Keratinocyte (primary cell): ENCODE measurements at places on chromosomes 1 and 21. TPM values are rescaled to one million over a fixed set of nuclear protein-coding genes. Genes with fewer than 3 reads are reported as not detected.

Gene OR10Z1
- polyA plus RNA-seq, result not detected in 3 replicates

Gene MCOLN3
- 5.5 to 16.2 TPM (median 15.4 TPM) in 3 replicates for polyA plus RNA-seq

Gene C1QTNF12
- 0.15 to 0.46 TPM (median 0.18 TPM) in 3 replicates for polyA plus RNA-seq

Gene RAD54L
- 0.42 to 5.1 TPM (median 3.8 TPM) in 3 replicates for polyA plus RNA-seq

Gene NUDT4B
- 8.7 to 20.7 TPM (median 12.0 TPM) in 3 replicates for polyA plus RNA-seq

Gene GRHL3
- 7.7 to 20.5 TPM (median 13.0 TPM) in 3 replicates for polyA plus RNA-seq

Gene CHRM3
- polyA plus RNA-seq, result under 0.01 TPM in 1 of 3 replicates, not detected in the others

Gene GCSAML
- polyA plus RNA-seq, result not detected in 3 replicates

DNA sequence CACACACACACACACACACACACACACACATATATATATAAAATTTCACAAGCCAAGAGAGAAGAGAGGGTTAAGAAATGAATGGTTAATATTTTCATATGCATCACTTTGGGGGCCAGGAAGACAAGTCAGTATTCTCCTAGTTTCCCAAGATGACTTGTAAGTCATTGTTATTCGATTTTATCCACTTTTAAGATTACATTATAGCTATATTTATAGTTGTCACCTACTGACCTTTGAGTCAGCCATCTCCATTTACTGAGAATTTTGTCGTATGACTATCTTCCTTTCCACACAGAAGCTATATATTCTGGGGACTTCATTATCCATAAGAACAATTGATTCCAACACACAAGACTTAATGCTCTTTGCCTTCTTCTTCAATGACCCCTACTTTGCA lies 8.9 kb downstream of the LYST start:
- DNase-seq, result no peak

- no peak for DNase-seq
Measured at GRCh38 chr1:218917656-218918055, 256.0 kb upstream of the LYPLAL1 start.

DNA sequence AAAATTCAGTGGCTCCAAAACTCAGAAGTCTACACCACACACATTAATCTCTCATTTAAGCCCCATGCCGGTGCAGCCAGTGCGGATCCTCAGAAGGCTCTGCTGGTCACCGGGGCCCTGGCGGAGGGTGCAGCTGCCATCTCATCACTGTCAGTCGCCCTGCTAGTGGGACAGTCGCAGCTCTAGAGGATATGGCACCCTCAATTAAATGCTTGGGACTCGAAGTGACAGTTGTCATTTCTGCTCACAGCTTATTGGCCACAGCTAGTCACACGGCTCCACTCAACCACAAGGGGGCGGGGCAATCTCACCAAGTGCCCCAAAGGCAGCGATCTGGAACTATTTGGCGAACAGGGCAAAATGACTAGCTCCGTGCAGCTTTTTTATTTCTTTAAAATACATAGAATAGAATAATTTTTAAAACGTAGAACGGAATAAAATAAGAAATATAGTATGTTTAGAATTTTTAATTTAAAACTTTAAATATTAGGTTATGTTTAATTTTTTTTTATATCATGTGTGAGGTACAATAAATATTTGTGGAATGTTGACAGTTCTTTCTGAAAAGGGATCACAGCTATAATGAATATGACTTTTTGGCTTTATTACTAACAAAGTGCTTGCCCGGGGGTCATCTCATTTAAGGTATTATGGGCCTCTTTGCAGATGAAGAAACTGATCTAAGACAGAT lies 8.0 kb upstream of the MAN1C1 start:
- no peak for DNase-seq

GRCh38 chr1:4464478-4464877 lies 189.9 kb upstream of the AJAP1 start:
- DNase-seq, result no peak

- no peak for DNase-seq
Measured at GRCh38 chr21:17348849-17349248, 164.0 kb upstream of the CXADR start.

DNA sequence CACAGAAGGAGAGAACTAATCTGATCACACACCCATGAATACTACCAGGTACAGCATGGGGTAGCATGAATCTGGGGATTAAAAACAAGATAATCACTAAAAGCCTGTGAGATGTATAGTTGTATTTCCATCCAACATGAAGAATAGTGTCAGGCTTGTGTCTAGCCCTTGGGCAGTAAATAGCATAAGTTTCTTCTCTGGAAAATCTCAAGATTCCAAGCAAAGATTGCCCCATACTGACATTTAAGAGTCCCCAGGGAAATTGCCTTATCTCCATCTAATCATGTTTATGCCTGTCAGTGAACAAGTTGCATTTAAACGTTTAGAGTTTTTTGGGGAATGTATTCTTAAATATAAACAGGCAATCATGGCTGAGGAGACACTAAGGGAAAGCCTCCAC lies 109.2 kb upstream of the SERTAD4 start:
- no peak for DNase-seq

DNA sequence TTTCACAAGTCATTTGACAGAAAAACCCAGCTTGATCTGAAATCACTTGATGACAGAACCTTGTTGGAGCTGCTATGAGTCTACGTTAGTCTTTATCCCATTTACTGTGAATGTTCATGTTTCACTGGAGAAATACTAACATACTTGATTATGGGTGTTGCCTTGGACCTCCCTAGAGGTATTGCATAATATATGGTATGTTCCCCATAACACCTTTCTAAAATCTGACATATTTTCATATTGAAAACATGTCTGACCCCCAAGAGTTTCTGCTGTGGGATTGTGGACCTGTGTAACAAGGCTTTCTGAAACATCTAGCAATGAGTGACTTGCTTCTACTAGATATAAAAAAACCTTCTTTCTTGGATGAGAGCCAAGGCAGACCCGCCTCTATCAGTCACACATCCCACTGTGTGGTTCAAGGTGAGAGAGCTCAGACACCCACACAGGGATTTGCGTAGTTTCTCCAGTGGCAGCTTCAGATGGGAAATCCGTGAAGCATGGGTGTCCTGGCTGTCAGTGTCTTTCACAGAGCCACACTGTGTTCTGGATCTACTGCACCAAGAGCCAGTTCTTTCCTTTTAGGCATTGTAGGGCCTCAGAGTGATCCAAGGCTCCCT lies 4.6 kb downstream of the NENF start:
- no peak for DNase-seq

- no peak for DNase-seq
Measured at GRCh38 chr1:156656806-156657740, 15.2 kb downstream of the BCAN start.

DNA sequence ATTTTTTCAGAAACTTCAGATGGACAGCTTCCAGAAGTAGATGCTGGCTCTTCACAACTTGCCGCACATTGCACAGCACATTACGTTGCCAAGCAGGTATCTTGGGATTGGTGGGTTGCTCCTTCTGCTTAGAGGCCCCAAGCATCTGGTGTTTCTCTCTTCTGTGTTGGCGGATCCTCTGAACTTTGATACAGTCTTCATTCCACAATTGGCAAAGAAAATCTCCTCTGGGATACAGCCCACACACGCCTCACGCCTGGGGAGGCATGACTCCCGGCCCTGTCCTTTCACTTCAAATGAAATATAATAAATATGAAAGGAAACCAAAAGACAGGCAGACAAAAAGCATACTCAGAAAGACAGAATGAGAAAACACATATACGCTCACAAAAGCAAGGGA lies 72.3 kb upstream of the PPP2R5A start:
- no peak for DNase-seq

- no peak for DNase-seq
Measured at GRCh38 chr1:54230507-54231339, 30.8 kb downstream of the MRPL37 start.

DNA sequence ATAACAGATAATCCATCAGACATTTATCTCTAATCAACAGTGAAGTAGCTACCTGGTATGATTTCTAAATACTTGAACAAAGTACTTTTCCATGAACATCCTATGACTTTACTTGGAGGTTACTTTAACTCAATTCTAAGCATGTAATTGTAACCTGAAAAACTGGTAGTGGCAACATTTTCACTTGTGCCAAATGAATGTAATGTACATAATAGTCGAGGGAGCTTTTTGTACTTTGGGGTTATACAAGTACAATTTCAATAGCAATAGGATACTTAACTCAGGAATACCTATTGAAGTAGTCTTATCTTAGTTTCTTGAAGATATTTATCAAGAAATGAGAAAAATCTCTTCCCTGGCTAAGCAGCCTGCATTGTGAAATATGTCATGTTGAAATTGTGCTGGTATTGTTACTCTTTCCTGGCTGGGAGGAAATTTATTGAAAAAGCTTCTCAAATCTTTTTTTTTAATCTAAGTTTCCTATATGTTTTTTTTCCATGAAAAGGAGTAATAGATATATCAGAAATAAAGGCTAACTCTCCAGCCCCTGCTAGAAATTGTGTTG lies 33.7 kb upstream of the CACYBP start:
- DNase-seq, result no peak

DNA sequence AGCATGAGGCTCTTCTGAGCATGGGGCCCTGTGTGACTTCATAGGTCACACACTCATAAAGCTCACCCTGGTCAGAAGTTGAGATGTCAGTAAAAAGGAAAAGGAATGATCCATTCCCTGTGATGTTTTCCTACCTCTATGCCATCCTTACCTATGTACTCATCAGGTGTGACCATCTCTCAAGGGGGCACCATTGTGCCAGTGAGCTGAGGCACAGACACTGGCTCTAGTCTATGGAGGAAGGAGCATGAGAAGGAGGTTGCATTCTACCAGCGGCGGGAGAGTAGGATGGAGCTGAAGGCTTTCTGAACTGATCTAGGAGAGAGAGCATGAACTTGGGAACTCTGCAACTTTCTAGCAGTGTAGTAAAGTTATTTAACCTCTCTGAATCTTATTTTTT lies 65.8 kb upstream of the RGL1 start:
- DNase-seq, result no peak

DNA sequence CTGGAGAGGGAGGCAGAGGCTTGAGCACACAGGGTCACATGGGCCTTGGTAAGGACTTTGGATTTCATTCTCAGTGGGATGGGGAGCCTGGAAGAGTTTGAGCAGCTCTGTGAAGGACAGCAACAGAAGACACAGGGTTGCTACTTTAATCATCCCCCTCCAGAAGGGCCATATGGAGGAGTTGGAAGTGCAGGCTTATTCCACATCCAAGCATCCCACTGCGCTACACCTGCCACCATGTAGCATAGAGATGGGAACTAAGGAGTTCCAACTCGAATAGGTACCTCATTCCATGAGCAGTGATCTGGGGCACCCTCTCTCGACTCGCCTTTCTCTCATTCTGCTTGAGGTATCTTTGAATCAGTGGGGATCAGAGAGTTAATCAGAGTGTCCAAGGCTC lies 54.0 kb upstream of the CTTNBP2NL start:
- DNase-seq, result no peak

DNA sequence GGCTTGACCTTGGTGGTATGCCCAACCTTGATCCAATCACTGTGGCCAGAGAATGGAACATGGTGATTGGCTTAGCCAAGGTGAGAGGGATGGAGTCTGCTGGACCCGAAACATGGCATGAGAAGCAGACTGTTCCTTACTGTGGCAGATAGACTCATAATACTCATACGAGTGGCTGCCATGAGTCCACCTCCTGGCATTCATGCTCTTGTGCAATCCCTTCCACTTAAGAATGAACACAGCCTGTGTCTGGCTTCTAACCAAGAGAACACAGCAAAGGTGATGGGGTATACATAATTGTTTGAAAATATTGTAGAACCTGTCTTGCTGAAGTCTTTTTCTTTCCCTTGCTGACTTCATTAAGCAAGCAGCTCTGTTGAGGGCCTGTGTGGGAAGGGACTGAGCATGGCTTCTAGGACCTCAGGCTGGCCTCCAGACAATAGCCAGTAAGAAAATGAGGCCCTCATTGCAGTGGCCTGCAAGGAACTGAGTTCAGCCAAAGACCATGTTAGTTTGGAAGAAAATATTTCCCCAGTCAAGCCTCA lies 85.9 kb downstream of the ZNF281 start:
- DNase-seq, result no peak

GRCh38 chr1:101235696-101236515 lies 913 bp upstream of the S1PR1 start:
- DNase-seq, result no peak

DNA sequence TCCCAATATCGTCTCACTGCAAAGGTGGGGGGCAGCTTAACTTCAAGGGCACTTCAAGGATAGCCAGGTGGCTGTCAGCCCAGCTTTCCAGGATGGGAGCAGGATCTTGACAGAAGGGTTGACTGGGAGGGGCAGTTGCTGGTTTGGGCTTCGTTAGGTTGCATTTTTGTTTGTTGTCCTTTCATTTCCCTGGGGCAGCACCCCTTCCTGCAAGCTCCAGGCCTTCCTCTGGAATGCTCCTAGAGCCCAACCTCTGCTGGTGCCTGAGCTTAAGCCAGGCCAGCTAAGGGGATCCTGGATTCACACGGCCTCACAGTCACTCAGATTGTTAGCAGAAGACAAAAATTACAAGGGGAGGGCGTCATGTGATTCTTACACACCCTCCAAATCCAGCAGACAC lies 4.1 kb upstream of the OLIG2 start:
- no peak for DNase-seq

DNA sequence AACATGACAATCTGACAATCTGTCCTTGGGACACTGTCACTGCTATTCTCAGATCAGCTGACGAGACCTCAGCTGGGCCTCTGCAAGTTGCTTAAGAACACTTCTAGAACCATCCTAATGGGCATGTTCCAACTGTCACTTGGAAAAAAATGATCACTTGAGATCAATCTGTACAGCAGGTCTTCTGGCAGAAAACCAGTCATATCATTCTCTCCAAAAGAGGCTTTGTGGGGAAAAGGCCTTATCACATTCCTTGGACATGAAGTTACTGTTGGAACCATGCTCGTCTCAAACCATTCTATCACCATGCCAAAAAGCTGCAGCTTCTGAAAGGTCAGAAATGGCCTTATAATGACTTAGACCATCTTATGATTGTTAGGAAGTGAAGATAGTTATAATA lies 744.2 kb downstream of the USP25 start:
- DNase-seq, result no peak

- DNase-seq, result no peak
Measured at GRCh38 chr1:244019982-244020485, 31.0 kb upstream of the ZBTB18 start.

DNA sequence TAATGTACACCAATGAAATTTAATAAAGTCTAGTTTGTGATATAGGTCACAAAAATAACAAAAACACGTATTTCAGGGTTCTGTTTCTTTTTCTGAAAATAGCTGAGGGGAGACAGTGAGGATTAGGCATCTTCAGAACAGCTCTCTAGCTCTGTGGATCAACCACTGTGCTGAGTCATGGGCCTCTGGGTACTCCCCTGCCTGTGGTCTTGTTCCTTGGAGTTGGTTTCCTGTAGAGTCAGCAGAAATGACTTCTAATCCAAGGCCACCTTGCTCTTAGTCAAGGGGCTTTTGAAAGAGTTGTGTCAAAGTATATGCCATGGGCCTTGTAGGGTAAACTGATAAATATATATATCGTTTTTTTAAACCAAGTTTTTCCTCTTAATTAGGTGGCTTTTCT lies 141.8 kb upstream of the ZRANB2 start:
- no peak for DNase-seq

- no peak for DNase-seq
Measured at GRCh38 chr1:47672622-47673021, 234.8 kb downstream of the FOXD2 start.

- DNase-seq, result no peak
Measured at GRCh38 chr1:154747740-154748404, 122.2 kb downstream of the KCNN3 start.

GRCh38 chr1:3586986-3587759 lies 24.1 kb downstream of the MEGF6 start:
- DNase-seq, result no peak
